ENCODE measurements at places on chromosomes 2 and 18.

GRCh38 chr2:34098256-34098655 is 499.2 kb upstream of the FAM98A start:
- DNase-seq: no peak

DNA sequence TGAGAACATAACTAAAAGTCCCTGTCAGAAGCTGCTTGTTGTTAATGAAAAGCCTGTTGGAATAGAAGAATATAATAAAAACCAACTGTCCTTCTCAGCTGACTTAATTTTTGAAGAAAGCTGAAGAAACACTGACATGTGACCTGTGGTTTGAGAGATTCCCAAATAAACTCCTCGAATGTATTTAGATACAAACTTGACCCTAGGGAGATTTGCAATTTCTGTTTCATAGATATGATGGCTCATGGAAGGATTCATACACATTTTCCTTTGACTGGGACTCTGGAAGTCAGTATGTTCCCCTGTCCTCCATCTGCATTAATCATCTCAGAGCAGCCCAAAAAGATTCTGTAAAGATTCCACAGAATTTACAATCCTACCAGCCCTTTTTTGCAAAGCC is 195.1 kb downstream of the TMEM247 start:
- DNase-seq: no peak

GRCh38 chr2:117835990-117836760 is 21.7 kb downstream of the DDX18 start:
- DNase-seq: peak; percentile 76

DNA sequence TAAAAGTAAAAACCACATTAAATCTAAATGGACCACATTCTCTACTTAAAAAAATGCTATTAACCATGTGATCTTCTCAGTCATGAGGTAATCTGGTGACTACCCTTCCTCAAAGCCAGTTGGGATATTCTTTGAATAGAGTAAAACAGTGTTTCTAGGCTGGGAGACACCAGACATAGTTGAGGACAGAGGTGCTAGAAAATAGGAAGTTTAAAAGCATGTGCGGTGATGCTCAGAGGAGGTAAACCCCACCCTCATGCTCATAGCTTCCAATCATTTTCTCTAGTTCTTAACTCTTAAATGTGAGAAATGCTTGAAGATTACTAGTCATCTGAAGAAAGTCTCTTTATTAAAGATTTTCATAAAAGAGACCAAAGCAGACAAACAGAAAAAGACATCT is 30.7 kb upstream of the ELAC1 start:
- no peak for DNase-seq

DNA sequence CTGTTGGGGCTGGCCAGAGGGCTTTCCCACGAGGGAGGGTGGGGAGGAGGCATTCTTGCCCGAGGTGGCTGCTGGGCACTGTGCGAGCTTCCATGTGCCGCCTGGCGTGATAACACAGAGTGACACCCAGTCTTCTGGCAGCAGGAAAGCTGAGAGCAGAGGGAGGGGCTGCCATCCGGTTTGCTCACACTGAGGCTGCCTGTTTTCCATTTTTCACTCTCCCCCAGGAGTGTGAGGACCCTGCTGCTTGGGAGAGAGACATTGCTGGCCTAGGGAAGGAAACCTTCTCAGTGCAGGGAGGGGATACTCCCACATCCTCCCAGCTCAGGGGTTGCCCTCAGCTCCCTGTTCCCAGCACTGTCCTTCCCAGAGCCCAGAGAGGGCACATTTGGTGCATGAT is 73.1 kb downstream of the INHBB start:
- DNase-seq: no peak

DNA sequence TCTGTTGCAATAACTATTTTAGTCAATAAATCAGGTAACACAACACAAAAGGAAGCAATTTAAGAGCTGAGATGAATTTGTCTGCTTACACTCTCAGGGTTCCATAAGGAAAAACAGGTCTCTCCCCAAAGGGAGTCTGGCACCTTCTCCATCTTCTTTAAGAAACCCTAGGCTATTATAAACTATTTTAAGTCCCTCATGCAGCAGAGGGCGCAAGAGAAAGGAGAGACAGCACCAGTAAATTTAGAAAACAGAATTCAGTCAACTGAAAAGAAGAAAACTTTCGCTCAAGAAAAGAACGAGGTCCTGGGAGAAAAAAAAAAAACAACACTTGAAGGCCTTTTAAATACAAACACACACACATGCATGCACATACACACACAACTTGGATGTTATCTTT is 19.1 kb downstream of the SULT1C4 start:
- no peak for DNase-seq

- no peak for DNase-seq
Observed at GRCh38 chr2:175595139-175595538, 406.9 kb downstream of the LNPK start.

DNA sequence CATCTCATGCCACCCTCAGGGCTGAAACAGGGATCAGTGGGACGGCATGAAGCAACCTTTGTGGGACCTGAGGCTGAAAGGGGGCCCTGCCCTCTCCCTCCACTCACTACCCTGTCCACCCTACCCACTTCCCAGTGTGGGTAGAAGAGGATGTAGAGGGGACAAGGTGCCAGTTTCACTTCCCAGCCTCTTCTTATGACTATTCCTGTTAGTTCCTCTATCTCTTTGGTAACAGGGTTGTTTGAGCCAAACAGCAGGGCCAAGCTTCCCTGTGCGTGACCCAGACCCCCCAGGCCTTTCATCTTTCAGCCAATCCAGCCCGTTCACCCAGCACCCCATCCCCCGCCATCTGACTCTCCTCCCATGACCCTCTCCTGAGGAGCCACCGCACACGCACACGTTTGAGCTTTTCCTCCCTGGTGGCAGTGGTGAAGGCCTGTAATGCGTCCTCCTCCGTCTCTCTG is 82.3 kb downstream of the STPG4 start:
- peak; percentile 67 for DNase-seq

GRCh38 chr2:24024018-24024417 is 14.1 kb downstream of the MFSD2B start:
- DNase-seq: no peak

DNA sequence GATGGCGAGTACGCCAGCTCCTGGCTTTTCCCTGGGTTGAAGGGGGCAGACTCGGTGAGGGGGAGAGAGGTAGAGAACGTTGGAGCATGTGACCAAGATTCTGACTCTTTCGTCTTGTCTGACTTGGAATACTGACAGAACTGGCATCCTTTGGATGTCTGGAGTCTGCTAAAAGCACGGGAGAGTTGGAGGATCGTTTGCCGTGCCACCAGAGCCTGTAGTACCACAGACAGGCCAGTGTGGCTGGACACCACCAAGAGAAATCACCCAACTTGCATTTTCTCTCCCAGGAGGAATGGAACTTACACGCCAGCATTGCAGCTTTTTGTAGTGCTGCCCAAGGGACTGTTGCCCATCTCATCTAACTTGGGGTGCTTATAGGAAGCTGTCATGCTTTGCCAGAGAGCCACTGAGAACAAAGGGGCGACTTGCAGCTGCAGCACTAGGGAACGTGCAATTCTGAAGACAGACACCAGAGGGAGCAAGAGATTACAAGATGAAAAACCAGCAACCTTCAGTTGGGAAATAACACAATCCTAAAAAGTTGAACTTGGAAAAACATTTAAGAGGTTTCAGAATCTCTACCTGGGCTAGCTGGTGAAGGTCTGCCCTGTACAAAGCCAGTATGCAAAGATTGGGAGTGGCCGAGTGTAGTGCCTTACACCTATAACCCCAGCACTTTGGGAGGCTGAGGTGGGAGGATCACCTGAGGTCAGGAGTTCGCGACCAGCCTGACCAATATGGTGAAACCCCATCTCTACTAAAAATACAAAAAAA is 24.1 kb downstream of the PSMG2 start:
- DNase-seq: peak; percentile 85

DNA sequence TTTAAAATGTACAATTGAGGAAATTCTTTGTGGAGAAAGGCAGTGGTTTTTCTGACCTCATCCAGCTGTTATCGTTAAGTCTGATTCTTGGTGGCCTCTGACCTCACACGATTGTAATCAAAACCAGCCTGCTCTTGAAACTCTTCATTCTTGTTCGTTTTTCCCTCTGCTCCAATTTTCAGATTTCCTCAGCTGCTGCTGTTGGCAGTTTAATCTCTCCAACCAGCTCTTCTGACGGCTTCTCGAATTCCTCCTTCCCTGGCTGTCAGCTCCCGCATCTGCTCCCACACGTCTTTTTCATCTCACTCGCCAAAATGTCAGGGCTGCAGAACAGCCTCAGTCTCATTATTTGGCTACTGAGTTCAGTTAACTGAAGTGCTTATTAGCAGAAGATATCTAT is 136.1 kb downstream of the DCDC2C start:
- no peak for DNase-seq

- peak; percentile 31 for DNase-seq
Observed at GRCh38 chr2:222427646-222428301, 3.4 kb downstream of the SGPP2 start.

DNA sequence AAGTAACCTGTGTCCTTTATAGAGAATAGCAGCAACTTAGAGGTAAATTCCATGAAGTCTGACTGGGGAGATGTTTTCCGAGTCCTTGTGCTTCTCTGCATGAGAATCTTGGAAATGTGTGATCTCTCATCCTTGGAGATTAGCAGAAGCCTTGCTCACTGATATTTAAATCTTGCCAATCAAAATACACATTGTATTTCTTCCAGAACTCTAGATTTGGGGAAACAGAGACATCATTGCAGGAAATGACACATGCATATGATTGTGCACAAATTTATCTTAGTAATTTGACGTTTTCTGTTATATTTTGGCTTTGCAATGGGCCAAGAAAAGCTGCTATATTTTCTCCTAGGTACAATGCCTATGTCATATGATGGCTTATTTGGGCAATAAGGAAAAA is 182.6 kb downstream of the ZNF804A start:
- DNase-seq: no peak

- DNase-seq: no peak
Observed at GRCh38 chr2:231397011-231397927, 1.8 kb downstream of the B3GNT7 start.

- DNase-seq: no peak
Observed at GRCh38 chr18:57864615-57865121, 61.6 kb upstream of the ATP8B1 start.

GRCh38 chr18:33161131-33161530 is 279.4 kb downstream of the CCDC178 start:
- DNase-seq: no peak

GRCh38 chr2:157107877-157108276 is 149.6 kb upstream of the GALNT5 start:
- no peak for DNase-seq

GRCh38 chr2:42575458-42576064 is 7.1 kb downstream of the MTA3 start:
- DNase-seq: no peak

- DNase-seq: no peak
Observed at GRCh38 chr2:102304268-102304667, 7.1 kb upstream of the IL1RL1 start.

GRCh38 chr2:239595726-239596125 is 194.9 kb upstream of the HDAC4 start:
- no peak for DNase-seq

GRCh38 chr2:15300624-15301573 is 260.2 kb downstream of the NBAS start:
- DNase-seq: peak; percentile 11

DNA sequence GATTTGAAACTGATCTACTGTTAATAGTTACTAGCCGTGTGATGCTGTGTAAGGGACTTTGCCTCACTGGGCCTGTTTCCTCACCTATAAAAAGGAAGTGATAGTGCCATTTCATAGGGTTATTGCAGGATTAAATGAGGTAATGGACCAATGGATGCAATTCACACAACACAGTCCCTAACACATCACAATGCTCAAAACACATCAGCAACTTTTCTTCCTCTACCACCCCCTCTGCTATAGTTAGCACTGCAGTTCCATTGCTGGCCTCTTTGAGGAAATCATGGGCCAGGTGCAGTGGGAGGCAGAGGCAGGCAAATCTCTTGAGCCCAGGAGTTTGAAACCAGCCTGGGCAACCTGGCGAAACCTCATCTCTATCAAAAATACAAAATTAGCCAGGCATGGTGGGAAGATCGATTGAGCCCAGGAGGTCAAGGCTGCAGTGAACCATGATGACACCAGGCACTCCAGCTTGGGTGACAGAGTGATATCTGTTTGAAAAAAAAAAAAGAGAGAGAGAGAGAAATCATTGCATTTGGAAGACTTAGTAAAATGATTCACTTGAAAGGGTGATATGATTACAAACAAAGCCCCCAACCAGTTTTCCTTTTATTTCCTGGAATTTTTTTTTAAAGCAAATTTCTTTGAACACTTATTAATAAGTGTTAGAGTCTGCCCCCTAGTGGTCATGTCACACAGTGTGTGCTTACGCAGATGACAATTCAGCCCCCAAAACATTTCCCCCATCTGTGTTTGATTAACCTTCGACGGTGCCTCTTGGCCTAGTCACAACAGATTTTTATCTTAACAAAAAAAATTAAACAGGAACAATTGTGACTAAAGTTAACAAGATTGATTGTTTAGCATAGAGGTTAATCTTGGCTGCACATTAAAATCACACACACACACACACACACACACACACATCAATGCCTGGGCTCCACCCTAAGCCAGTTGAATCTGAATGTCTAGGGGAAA is 88.6 kb upstream of the BCL11A start:
- peak; percentile 85 for DNase-seq

- DNase-seq: no peak
Observed at GRCh38 chr2:37985333-37985732, 60.2 kb downstream of the RMDN2 start.

DNA sequence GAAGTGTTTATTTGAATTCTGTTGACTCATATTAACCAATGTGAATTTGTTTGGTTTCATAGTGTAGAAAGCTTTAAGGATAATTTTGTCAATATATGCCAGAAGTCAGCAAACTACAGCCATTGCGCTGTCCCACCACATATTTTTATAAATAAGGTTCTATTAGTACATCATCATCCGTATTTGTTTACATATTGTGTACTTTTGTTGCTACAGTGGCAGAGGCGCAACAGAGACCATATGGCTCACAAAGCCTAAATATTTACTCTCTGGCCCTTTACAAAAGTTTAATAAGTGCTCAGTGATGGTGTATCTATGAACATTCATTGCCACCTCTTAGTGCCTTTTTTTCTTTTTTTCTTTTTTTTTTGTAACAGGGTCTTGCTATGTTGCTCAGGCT is 6.4 kb downstream of the ERLEC1 start:
- no peak for DNase-seq

- no peak for DNase-seq
Observed at GRCh38 chr2:43754180-43754579, 19.7 kb upstream of the DYNC2LI1 start.

- DNase-seq: peak; percentile 76
Observed at GRCh38 chr18:55576001-55576400, 12.0 kb downstream of the TCF4 start.

DNA sequence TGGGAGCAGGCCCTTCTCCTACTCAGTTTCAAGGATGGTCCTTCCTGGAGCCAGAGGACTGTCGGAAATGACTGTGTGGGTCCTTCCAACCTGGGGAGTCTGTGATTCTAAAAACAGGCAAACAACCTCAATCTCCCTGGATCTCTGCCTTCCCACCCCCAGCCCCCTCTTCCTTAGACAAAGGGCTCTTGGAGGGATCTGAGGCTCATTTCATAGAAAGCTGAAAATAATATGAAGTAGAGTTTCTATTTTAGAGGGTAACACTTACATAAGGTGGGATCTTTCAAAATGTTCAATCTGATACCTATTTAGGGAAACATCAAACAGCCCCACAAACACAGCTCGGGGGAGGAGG is 69.4 kb downstream of the RHOB start:
- no peak for DNase-seq

GRCh38 chr2:159150280-159150746 is 136.2 kb downstream of the WDSUB1 start:
- DNase-seq: no peak

Data from common myeloid progenitor, CD34-positive (primary cell).